A549 treated with RU486 at 1 μM for 4 hours (cell line): ENCODE measurements at places on chromosomes 16 and 17. TPM values are rescaled to one million over a fixed set of nuclear protein-coding genes. Genes with fewer than 3 reads are reported as not detected.

USP43 gene
- 3.8 to 5.2 TPM (median 4.0 TPM) in 5 replicates for total RNA-seq

JUP gene
- 81.9 to 128 TPM (median 113 TPM) in 5 replicates for total RNA-seq

SMIM36 gene
- total RNA-seq, result not detected in 5 replicates

SEZ6 gene
- 0.05 TPM in 1 of 5 replicates, not detected in the others for total RNA-seq

MILR1 gene
- total RNA-seq, result 1.0 to 2.1 TPM (median 1.6 TPM) in 5 replicates

FBXW10 gene
- total RNA-seq, result 0.69 to 1.8 TPM (median 1.1 TPM) in 5 replicates

PRSS36 gene
- total RNA-seq, result 0.29 to 1.2 TPM (median 0.65 TPM) in 5 replicates

KIF19 gene
- total RNA-seq, result 0.03 TPM in 1 of 5 replicates, not detected in the others

TMC5 gene
- total RNA-seq, result 6.1 to 8.1 TPM (median 6.4 TPM) in 5 replicates

PSKH1 gene
- 10.0 to 16.2 TPM (median 15.6 TPM) in 5 replicates for total RNA-seq

CIITA gene
- total RNA-seq, result 0.03 to 0.08 TPM in 2 of 5 replicates, not detected in the others

NTN3 gene
- 0.05 to 0.15 TPM in 2 of 5 replicates, not detected in the others for total RNA-seq

ST6GALNAC2 gene
- total RNA-seq, result 0.28 to 0.70 TPM (median 0.33 TPM) in 4 of 5 replicates, not detected in the other

PPP1R27 gene
- total RNA-seq, result 0.27 to 0.61 TPM (median 0.32 TPM) in 3 of 5 replicates, not detected in the others

PRAC2 gene
- total RNA-seq, result not detected in 5 replicates

NME2 gene
- 1,659 to 1,872 TPM (median 1,799 TPM) in 5 replicates for total RNA-seq

HOXB1 gene
- total RNA-seq, result not detected in 5 replicates

ABCA3 gene
- total RNA-seq, result 13.6 to 20.1 TPM (median 17.0 TPM) in 5 replicates

MBTPS1 gene
- 36.9 to 45.0 TPM (median 43.4 TPM) in 5 replicates for total RNA-seq

WNK4 gene
- total RNA-seq, result 0.85 to 1.7 TPM (median 1.4 TPM) in 5 replicates

TMIGD1 gene
- not detected in 5 replicates for total RNA-seq
